HFFc6 (cell line): ENCODE measurements at places on chromosomes 11 and 22.

DNA sequence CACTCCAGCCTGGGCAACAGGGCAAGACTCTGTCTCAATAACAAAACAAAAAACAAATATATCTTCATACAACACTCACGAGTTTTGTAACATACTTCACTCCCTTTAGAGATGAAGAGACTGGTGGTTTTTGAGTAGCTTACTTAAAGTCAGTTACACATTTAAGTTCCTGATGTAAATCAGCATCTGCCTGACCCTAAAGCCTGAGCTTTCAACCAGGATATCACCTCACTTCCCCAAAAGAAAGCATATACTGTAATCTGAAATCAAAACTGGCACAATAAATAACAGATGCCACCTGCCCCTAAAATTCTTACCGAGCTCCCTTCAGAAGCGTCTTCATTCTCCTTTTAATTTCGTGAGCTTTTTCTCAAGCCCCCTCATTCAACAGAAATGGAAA lies 31.5 kb downstream of the LARGE1 start:
- DNase-seq, result no peak

DNA sequence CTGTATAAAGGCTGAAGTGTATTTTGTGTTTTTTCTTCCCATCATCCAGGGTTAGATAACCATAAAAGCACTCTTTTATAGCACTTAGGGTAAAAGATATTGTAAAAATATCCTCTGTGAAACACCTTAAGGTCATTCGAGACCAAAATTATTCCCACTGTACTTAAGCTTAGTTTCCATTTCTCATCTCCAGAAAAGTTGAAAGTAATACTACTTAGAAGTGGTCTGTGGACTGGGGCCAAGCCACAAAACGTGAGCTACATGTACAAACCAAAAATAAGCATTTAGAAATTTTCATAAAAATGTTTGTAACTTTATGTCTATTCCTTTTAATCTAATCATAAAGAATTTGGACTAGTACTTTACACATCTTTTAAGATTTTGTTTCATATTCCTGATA lies 142.0 kb upstream of the NTM start:
- DNase-seq, result no peak

GRCh38 chr11:72222907-72223614 lies 1.5 kb upstream of the INPPL1 start:
- DNase-seq, result peak; percentile 81

- DNase-seq, result no peak
These were observed 3.4 kb downstream of the IRF7 start for GRCh38 chr11:612201-612960.

DNA sequence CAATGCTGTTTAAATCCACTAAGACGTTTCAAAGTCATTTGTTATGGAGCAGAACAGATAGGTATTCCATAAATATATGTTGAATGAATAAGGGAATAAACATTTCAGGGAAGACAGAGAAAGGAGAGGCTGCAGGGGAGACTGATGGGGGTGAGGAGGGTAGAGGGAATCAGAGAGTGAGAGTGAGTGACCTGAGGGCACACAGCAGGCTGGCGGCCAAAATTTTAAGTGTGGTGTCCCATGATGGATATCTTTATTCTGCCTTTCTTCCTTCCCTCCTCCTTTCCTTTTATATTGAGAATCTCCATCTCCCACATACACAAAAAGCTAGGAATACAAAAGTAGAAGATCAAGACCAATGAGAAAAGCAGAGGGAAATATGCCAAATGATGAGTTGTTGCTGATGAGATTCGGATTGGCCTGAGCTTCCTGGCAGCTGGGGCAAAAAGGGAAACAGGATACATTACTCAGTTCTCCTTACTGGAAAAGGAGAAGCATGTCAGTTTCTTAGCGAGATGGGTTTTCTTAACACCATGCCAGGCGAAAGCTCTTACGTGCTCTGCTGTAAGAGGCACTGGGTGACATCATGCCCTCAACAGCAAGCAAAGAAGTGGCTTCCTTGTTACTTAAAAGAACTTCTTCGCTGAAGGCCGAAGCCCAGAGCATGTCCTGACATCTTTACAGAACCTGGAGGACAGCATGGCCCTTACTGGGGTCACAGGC lies 11.2 kb upstream of the CYTH4 start:
- no peak for DNase-seq

- no peak for DNase-seq
These were observed 13.9 kb downstream of the OR5B3 start for GRCh38 chr11:58392746-58393145.

DNA sequence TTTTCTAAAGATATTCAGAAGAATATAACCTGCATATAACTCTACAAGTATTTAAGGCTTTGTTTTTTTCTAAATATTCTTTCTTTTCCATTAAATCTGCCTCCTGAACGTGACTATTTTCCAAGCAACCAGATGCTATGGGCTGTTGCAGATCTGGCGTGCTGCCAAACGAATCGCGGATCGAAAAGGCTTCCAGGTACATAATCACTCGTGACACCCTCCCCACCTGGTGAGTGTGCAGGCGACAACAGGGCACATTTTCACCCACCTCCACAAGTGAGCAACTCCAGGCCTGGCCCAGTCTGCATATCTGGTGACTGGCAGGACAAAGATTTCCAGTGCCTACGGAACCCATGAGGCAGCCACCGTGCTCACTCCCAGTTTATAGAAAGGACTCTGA lies 660.1 kb downstream of the OPCML start:
- no peak for DNase-seq

- DNase-seq, result no peak
These were observed 18.1 kb upstream of the GNB1L start for GRCh38 chr22:19872779-19873137.

- DNase-seq, result no peak
These were observed 73.7 kb downstream of the MN1 start for GRCh38 chr22:27727673-27728451.

DNA sequence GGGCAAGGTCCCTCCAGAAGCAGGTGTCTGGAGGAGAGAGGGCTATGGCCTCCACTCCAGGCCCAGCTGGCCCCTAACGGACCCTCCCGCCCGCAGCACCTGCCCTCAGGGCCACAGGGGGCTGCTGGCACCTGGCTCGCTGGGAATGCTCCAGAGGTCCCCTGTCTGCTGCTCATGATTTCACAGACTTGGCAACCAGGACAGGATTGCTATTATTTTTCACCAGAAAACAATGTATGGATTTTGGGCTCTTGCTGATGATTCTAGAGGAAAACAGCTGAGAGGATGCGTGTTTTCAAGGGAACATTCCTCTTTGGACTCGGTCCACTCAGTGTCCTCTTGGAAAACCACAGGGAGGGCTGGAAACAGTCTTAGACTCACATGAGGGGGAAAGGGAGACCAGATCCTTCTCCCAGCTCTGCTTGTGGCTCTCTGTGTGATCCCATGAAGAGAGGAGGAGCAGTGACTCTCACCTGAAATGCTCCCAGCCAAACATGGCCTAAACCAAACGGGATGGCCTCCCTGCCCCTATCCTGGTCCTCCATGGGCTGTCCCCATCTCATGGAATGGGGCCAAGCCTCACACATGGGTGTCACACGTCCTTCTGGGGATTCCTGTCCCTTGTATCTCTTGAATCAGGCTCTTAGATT lies 15.8 kb downstream of the MYEOV start:
- peak; percentile 41 for DNase-seq

DNA sequence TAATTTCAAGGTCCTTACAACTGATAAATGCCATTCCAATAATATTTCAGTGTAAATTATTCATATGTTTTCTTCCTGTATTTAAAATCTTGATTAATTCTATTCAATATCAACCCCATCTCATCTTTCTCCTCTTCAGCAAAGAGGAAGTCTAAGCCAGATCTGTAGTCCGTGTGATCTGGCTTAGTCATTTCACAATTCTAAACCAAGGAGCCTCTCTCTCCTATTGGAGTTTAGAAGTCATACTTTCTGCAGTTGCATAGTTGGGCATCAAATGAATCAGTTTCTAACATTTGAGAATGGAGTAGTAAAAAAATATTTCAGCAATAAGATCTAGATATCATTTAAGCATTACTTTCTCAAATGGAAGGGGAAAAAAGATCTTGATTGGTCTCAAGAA lies 354.9 kb downstream of the JRKL start:
- peak; percentile 15 for DNase-seq

- no peak for DNase-seq
These were observed 697.1 kb upstream of the FAT3 start for GRCh38 chr11:91527380-91528030.

DNA sequence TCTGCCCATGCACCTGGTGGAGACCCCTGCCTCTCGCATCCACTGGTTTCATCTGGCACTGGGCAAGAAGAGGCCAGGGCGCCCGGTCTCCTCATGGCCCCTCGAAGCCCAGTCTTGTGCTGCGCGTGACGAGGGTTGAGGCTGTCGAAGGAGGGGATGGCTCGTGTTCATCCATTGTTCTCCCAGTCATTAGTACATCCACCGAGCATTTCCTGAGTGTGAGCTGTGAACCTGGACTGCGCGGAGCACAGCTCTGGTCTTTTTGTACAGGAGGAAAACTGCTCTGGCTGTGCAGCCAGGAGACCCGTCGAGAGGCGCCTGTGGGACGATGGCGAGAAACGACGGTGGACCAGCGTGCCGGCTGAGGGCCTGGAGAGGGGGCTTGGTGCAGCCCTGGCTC lies 6.8 kb downstream of the CACNA1I start:
- DNase-seq, result no peak

GRCh38 chr22:46045459-46046298 lies 68.7 kb upstream of the WNT7B start:
- no peak for DNase-seq

DNA sequence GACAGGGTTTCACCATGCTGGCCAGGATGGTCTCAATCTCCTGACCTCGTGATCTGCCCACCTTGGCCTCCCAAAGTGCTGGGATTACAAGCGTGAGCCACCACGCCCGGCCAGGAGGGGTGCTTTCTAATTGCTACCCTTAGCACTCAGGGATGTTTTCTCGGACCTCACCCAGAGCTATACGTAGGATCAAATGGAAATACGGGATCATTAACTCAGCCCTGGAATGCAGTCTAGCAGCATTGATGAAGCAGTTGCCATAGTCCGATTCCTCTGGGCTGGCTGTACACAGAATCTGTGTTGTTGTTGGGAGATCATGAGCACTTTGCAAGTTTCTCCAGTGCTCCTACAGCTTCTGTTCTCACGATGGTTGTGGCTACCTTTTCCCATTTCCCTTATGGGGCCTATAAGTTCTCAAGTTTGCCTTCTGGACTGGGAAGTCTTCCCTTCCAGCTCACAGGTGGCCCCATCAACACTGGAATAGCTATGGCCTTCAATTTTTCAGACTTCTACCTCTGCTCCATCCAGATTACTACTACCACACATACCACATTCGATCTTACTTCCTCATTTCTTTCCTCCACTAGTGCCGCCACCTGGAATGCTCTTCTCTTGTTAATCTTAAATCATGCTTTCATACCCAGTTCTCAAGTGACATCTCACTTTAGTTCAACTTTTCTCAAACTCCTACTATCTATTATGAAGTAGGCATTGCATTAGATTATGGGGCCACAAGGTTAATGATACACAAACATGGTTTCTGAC lies 16.1 kb upstream of the PCF11 start:
- DNase-seq, result no peak

- DNase-seq, result no peak
These were observed 98.8 kb downstream of the BCR start for GRCh38 chr22:23278883-23279675.

DNA sequence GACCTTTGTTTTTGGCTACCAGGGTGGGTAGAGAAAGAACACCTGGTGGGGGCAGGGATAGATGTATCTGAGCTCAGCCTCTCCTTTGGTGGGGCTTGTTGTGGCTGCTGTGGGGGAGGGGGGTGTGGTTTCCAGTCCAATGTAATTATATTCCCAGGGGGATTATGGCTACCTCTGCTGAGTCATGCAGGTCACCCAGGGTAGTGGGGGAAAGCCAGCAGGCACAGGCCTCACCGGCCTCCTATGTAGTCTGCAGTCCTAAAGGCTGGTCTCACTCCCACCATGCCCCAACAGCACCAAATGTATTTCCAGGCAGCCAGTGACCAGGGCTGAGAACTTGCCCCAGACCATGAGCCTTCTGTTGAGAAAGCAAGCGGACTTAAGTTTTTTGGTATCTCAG lies 119.6 kb downstream of the DYNC2H1 start:
- DNase-seq, result no peak

DNA sequence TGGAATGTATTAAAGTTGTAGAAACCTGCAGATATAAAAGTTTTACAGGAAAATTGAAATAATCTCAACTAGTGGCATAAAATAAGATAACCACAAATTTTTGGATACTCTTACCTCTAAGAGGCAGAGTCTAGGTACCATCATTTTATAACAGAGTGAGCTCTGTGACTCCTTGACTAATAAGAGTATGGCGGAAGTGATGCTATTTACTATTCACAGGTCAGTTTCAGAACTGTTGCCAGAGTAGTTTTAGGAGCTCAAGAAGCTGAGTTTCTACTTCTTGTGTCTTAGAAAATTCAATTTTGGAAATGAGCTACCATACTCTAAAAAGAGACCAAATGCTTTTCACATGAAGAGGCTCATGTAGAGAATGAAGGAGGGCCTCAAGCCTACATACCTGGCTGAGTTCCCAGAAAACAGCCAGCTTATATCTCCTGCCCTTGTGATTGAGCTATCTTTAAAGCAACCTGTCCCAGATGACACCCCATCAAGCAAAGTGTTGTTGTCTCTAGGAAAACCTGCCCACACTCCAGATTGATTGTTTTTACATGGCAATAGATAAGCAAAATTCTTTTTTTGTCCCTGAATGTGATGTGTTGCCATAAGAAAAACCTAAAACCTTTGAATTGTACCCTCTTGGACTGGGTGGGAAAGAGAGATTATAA lies 712.8 kb upstream of the CNTN5 start:
- no peak for DNase-seq

- DNase-seq, result no peak
These were observed 53.1 kb upstream of the KCNQ1OT1 start for GRCh38 chr11:2752923-2753322.

DNA sequence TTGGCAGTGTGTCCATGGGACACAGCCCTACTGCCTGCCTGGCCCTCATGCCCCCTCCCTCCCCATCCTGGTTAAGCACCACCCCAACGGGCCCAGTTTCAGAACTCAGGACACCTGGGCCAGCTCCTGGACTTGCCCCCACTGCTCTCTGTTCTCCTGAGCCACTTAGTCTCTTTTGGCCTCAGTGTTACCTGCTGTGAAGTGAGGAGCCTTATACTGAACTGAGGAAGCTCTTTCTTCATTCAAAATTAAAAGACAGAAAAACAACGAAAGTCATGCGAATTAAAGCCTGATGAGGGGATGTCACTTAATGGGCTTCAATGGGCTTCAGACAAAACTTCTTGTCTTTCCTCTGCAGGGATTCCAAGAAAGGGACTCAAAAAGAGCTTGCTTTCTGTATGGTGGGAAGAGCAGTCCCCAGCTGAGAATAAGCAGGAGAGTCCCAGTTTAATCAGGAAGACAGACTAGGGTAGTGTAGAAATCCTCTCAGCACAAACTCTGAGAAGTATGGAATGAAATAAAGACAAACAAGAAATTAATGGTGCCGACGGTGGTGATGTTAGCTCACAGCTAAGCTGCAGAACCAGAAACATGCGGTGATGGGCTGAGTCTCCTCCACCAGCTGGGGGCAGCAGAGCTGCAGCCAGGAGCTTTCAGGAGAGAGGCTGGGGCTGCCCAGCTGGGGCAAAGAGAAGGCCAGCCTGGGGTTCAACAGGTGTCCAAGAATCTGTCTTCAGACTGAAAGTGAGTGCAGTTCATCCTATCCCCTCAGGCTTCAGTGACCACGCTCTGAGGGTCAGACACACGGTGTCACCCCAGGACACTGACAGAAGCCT lies 101.0 kb downstream of the GGTLC2 start:
- peak; percentile 11 for DNase-seq

GRCh38 chr11:65516135-65516968 lies 8.5 kb upstream of the SCYL1 start:
- DNase-seq, result no peak
